ENCODE measurements at places on chromosomes 2 and 18.

GRCh38 chr2:217893440-217893839, 109.4 kb downstream of the TNS1 start:
- no peak for DNase-seq

GRCh38 chr2:156935616-156936015, 321.9 kb upstream of the GALNT5 start:
- no peak for DNase-seq

- DNase-seq, result no peak
These were observed 73.4 kb downstream of the CCDC93 start for GRCh38 chr2:117940436-117940835.

DNA sequence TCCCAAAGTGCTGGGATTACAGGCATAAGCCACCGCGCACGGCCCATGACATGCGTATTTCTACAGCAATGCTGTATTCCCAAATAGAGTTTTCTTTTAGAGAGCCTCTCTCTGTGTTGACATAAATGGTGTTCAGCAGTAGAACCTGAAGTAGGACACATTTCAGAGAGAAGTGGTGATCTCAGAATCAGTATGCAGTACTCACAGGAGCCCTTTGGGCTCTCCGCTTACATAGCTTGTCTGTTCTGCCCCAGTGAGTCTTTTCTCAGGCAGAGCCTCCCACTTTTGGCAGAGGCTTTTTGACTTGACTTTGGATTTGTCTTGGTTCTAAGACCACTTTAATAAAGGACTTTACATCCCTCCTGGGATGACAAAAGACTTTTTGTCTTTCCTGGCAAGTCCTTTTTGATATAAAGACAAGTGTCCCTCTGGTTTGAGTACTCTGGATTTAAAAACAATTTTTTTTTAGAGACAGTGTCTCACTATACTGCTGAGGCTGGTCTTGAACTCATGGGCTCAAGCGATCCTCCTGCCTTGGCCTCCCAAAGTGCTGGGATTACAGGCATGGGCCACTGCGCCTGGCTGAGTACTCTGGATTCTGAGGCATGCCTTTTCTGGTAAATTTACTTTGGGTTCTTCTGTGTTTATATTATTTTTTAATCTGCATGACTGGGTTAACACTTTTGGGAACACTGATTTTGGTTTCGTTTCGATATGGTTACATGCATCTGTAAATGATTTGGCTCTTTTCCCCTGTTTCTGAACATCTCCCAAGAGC, 113.3 kb downstream of the SMAD2 start:
- DNase-seq, result no peak

- DNase-seq, result no peak
These were observed 16.5 kb downstream of the OSBPL1A start for GRCh38 chr18:24381126-24381525.

GRCh38 chr2:201483342-201483741, 31.8 kb downstream of the STRADB start:
- DNase-seq, result no peak

DNA sequence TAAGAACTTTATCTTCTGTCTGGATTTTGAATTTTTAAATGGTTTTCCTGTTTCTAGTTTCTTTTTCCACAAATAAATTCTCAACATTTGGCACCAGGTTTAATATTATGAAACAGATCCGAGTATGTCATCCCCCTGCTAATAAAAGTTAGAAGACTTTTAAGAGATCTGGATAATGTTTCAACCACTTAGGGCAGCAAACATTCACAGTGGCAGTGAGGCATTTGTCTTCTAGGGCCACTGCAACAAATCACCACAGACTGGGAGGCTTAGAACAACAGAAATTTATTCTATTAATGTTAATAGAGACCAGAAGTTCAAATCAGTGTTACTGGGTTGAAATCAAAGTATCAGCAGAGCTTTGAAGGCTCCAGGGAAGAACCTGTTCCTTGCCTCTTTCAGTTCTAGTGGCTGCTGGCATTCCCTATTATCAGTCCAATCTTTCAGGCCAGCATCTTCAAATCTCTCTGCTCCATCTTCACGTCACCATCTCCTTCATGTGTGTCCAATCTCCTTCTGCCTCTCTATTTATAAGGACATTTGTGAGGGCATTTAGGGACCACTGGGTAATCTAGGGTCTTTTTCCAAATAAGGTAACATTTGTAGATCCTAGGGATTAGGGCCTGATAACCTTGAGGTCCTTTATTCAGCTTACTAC, 23.4 kb downstream of the ACSL3 start:
- DNase-seq, result peak; percentile 35

GRCh38 chr18:79239631-79240030, 156.1 kb upstream of the NFATC1 start:
- DNase-seq, result no peak

- no peak for DNase-seq
These were observed 67.1 kb downstream of the MEMO1 start for GRCh38 chr2:31943636-31944225.

DNA sequence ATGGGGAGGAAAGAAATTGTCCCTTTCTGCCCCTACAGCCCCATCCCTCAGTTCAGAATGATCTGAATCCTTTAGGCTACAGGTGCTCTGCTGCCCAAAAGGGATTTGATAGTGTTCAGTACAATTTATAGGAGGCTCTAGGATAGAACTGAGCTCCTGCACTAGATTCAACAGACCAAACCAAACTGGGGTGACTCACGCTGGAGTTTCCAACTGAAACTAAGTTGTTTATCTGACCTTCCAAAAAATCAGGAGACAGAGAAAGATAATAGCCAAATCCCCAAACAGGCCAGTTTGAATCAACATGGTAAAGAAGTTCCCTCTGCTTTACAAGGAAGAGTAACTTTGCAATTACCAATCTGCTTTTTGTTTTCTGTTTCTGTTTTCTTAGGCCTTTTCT, 72.7 kb upstream of the MBOAT2 start:
- DNase-seq, result no peak

- DNase-seq, result no peak
These were observed 13.3 kb downstream of the RAB1A start for GRCh38 chr2:65116645-65117044.

DNA sequence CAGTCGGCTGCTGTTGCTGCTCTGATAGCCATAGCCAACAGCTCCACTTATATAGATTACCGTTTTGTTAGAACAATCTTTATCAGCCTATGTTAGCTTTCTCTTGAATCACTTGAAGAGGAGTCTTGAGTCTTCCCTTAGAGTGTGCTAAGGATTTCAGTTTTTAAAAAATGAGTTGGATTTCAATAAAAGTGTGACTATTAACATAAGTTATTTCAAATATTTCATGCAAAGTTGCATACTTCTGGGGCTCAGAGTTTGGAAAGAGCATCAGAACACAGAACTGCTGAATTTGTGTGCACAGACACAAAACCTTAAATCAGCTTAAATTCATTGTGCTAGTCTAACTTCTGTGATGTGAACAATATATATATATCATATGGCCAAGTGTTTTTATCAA, 174.7 kb downstream of the MTX2 start:
- no peak for DNase-seq
